NCI-H2171 (cell line): ENCODE measurements at places on chromosomes 4 and X.

DNA sequence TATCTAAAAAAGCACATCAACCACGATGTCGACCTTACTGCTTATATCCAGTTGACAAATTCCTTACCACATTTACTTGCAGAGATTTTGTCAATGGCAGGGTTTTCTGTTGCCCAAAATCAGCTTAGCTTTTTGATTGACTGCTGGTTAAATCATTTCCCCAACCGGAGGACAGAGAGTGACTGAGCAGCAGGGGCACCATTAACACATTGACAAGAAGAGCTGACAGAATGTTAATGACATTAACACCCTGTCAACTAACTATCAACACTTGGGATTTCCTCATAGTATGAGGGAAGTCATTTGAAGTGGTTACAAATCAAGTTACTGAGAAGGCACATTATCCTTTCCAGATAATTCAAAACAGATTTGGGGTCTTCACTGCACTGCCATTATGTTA, 368.4 kb downstream of the RPA4 start:
- DNase-seq: no peak

- no peak for DNase-seq
Measured at GRCh38 chr4:176359590-176359989, 39.8 kb downstream of the SPCS3 start.

GRCh38 chrX:114583646-114584374, at the start of gene HTR2C:
HTR2C (plus strand) TSS chrX:114584086; CDS start chrX:114726937, 142,851 bp downstream.
- DNase-seq: no peak

- DNase-seq: no peak
Measured at GRCh38 chr4:95732061-95732460, 107.8 kb upstream of the PDHA2 start.

- DNase-seq: no peak
Measured at GRCh38 chr4:28558895-28559294, 1698.3 kb downstream of the STIM2 start.

DNA sequence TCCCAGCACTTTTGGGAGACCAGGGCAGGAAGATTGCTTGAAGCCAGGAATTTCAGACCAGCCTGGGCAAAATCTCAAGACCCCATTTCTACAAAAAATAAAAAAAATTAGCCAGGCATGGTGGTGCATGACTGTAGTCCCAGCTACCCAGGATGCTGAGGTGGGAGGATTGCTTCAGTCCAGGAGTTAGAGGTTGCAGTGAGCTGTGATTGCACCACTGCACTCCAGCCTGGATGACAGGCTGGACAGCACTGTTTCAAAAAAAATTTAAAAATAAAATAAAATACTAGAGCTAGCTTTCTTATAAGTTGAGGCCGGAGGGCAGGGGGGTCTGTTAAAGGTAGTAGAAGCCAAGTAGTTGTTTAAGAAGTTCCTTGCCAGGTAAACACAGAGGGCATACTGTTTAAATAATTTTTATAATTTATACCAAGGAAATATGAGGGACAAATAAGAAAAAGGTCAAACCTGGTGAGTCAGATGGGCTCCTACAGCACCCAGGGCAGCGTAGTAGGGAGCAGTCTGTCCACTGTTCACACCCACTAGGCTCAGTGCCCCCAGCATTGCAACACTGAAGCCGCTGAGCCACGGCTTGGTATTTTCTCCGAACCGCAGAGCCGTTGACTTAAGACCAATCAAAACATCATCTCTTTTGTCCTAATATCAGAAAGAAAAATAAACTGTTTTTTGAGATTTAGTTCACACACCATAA, 17.3 kb downstream of the COQ2 start:
- DNase-seq: no peak

DNA sequence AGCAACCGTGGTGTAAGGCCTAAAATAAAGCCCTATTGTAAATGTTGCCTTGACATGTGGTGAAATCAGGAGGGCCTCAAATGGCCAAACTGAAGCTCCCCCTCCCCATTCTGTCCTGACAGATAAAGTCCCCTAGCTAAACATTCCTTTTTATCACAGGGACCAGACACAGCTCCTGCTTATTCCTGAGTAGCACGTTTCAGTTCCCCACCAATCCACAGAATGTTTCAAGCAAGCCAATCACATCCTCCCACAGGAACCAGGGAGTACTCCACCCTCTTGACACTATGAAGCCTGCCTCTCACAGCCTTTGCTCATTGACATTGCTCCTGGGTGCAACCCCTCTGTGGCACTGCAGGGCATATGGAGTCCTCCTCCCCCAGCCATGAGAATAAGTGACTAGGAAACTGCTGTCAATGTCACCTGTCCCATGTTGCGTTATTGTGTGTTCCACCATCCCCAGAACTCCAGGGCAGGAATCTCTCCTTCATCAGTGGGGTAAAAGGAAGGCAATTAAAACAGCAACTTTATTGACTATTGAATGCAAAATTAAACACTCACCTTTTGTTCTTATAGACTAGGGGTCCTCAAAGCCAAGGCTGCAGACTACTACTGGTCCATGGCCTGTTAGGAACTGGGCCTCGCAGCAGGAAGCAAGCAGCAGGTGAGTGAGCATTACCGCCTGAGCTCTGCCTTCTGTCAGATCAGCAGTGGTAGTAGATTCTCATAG, 128.1 kb downstream of the COL25A1 start:
- no peak for DNase-seq

DNA sequence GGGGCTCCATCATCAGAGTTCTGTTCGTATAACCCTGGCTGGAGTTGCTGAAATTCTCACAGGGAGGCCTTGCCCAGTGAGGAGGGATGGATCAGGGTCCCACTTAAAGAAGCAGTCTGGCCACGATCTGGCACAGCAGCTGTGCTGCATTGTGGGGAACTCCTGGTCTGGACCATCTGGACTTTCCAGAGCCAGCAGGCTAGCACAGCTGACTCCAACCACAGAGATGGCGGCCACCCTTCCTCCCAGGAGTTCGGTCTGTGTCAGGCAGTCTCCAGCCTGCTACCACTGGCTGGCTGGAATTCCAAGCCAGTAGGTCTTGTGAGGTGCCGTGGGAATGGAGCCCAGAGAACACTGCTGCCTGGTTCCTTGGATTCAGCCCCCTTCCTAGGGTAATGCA, 62.0 kb downstream of the SLAIN2 start:
- DNase-seq: no peak

GRCh38 chr4:18401425-18401824, 379.9 kb upstream of the LCORL start:
- no peak for DNase-seq
